ENCODE measurements at places on chromosomes 4 and X.

DNA sequence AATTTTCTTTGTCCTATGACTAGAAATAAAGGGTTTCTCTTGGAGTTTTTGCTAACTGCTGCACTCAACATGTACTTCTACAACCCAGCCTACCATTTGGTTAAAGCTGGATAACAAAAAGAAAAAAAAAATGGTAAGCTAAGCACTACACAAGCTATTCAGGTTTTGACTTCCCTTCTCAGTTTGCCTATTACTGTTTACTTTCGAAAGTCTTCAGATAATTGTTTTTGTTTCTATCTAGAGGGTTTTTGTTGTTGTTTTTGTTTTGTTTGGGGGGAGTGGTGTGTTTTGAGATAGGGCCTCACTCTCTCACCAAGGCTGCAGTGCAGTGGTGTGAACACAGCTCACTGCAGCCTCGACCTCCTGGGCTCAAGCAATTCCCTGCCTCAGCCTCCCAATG, 46.6 kb downstream of the CLOCK start:
- no peak for DNase-seq

- DNase-seq = no peak
Observed at GRCh38 chr4:120327276-120327675, 260.6 kb upstream of the MAD2L1 start.

GRCh38 chrX:16394290-16394689, 227.0 kb downstream of the MAGEB17 start:
- DNase-seq = no peak

DNA sequence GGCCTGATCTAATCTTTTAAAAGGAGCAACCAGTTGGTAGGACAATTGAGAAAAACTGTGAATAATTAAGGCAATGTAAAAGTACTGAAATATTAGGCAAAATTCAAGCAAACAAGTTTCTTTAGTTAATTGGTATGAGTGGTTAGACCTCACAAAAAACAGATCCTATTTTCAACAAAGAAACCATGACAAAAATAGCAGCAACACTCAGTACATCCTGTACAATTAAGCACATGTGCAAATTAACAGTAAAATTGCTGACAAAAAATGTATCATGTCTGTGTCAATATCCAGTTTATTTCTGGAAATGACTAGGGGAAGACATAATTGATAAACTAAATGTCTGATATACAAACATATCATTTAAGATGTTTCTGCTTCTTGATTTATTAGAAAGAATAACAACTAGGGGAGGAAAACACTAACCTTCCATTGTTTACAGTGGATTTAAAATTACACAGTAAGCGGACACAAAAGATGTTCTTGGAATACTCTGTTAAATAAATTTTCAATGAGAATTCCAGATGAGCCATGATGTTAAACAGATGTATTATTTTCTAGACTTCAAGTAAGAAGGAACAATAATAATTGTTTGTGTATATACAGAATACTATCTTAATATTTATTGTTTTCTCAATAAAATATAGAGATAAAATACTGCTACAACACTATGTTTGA, 638.9 kb downstream of the SPRY1 start:
- no peak for DNase-seq

- DNase-seq = no peak
Observed at GRCh38 chr4:40178672-40179071, 18.2 kb upstream of the RHOH start.

Measured in NCI-H187 (cell line).